Naive thymus-derived CD4-positive, alpha-beta T cell (primary cell): ENCODE measurements at places on chromosomes 2 and 18.

- DNase-seq, result no peak
These were observed 16.8 kb downstream of the TMEM17 start for GRCh38 chr2:62489162-62489561.

DNA sequence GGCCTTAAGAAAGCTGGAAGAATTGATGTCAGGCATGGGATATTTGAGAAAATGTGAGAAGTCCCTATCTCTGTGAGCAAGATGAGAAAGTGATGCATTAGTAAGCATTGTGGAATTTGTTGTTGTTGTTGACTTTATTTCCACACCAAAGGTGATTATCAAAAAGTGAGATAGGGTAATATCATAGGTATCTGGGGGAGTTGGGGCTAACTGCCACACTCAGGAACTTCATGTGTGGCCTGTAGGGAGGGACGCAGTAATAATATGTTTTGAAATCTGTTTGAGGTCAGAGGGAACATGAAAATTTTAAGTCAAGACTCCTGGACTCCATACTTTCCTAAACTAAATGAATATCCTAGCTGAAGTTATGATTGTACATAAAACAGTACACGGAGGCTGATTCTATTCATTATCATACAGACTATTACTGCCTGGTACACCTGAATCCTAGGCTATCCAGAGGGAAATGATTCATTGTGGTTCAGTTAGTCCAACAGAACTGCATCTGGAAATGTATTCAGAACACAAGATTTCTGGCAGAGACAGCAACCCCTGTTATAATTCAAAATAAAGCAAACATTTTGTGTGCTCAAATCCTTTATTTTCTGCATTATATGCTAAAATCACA is 304.8 kb downstream of the CPS1 start:
- no peak for DNase-seq

DNA sequence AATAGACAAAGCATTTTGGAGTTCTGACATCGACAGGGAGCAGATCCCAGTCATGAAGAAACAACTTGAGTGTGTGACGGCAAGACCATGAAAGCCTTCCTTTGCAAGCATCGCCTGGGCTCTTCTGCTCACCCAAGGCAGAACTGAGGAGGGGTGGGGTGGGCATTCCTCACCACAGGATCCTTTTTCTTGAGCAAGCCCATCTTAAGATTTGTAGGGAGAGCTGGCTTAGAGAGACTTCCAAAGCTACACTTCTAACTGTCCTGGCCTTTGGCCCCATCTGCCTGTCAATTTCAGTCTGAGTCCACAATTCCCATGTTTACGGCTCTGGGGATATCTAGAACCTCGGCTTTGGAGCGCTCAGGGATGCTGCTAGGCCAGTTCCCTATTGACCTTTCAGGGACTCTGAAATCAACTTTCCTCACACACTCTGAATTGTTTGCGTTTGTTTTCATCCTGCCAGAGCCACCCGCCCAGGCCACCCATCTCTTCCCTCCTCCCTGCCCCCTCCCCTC is 3.7 kb downstream of the KLHL14 start:
- DNase-seq, result no peak

GRCh38 chr2:112811841-112812306 is 24.7 kb downstream of the IL1B start:
- DNase-seq, result no peak

DNA sequence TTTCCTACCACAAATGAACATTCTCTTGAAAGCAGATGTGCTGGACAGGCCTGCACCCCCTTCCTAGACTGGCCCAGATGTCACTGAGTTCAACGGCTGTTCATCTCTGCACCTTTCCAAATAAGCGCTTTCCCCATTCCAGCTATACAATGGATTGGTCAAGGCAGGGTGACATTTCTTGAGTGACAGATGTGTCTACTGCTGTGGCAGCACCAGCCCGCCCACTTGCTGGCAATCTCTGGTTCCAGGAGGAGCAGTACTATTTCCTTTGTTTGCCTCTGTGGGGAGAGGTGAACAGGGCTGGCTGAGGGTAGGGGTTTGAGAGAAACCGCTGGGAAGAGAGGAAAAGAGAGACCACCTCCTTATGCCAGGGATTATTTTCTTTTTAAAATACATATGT is 269.5 kb upstream of the POU3F3 start:
- no peak for DNase-seq

- DNase-seq, result no peak
These were observed 447.6 kb upstream of the POU3F3 start for GRCh38 chr2:104406261-104406726.

- no peak for DNase-seq
These were observed 28.6 kb upstream of the SLC35F5 start for GRCh38 chr2:113784823-113785744.

DNA sequence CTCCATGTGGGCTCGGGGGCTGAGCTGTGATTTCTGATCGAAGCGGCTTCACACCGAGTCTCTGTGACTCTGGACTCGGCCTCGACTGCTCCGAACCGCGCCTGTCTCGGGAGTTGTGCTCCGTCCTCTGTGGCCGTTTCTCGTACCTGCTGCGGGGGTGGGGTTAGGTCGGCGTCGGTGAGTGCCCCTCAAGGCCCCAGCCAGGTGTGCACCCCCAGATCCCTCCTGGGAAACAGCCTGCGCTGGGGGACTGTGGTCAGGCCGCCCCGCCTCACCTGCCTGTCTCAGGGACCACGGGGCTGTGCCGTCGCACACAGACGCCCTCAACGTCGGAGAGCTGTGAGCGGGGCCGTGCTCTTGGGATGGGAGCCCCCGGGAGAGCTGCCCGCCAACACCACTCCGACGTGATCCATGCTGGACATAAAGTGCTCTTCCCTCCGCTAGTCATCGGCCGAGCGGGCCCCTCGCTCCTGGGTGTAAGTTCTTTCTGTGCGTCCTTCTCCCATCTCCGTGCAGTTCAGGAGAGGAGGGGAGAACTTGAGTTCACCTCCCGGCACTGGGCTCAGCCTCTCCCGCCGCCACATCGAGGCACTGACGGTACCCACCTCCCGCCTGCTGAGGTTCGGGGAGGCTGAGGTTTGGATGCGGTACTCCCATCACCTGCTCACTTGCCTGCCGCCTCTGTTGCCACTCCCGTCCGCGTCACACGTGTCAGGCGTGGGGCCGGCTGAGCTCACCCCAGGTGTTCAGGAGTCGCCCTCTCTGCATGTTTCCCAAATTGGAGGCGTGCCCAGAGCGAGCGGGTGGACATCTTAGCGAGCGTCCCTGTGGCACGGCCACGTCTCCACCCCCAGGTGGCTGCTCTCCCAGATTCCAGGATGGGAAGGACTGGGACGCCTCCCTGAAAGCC is 55.7 kb downstream of the CTDP1 start:
- no peak for DNase-seq

DNA sequence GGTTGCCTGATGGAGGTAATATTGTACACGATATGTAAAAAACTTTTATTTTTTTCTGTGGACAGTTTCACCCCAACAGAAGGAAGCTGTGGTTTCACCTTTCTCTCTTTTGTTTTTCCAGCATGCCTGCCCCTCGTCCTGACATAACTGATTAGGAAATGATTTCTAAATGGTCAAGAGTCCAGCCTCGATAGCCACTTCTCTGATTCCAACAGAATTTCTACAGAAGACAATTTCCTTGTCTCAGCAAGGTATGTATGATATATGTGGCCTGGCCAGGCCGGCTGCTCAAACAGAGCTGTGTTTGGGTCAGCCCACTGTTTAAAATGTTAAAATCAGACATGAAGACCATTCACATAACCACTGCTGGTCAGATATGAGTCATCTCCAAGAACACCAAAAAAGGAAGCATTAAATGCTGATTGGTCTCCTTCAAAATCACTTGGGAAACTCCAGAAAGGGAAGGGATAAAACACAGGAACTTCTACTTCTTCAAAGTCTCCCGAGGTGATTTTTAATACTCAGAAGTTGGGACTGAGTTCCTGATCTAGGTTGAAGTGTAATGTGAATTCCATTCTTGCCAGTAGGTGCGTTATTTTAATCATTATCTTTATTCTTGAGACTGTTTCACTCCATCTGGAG is 22.3 kb downstream of the ATP8B1 start:
- no peak for DNase-seq

- no peak for DNase-seq
These were observed 92.2 kb upstream of the MBOAT2 start for GRCh38 chr2:9095690-9096089.

DNA sequence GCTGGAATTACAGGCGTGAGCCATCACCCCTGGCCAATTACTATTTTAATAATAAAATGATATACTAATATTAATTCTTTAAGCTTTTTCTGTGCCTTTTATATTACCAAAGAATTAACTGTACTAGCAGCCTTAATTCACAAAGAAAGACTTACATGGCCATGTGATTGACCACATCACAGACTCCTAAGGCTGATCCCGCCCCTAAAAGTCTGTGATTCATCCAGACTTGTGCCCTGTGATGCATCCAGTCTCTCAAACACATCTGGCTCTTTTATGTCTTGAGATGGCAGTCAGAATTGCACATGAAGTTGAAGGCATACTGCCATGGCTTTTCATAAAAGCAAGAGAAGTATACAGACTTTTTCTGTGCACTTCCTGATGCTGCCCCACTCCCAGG is 91.7 kb downstream of the DTNA start:
- DNase-seq, result no peak

DNA sequence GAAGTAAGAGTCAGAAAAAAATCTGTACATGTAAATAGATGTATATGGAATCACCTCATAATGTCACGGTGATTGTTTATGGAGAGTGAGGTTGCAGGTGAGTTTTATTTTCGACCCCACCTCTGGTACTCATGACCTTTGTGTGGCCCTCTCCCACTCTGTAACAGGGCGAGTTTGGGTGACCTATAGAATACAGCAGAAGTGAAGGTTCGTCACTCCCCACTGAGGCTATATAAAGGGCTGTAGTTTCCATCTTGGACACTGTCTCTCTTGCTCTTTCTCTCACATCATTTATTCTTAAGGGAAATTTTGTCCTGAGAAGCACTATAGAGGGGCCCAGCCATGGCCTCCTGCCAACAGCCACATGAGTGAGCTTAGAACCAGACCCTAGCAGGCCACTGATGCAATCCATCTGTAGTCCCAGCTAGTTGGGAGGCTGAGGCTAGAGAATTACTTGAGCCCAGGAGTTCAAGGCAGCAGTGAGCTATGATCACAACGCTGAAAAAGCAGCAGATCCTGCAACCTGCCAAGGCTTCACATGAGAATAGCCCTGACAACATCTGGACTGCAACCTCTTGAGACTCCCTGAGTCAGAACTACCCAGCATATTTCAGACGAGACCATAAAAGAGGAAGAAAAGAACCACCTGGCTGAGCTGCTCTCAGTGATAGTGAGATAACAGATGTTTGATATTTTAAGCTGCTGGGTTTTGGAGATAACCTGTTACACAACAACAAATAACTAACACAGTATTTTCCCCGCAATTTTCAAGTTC is 74.3 kb upstream of the SLC1A4 start:
- no peak for DNase-seq

DNA sequence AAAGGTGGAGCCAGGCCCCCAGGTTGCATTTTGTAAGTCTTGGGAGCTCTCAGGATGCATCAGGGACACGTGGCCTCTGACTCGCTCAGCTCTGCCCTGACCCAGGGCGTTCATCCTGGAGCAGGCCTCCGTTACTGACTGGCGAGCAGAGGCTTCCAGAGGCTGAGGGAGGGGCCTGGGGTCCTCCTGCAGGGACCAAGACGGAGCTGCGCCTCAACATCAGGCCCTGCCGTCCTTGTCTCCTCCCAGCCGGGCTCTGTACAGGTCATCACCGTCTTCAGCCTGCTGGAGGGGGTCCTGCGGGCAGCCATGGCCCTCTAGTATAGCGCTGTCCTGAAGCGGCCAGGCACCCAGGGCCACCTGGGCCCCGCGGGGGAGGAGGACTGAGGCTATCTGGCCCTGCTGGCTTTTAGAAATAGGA is 10.2 kb upstream of the ALPP start:
- DNase-seq, result no peak

GRCh38 chr2:42168459-42169099 is 574 bp upstream of the EML4 start:
- no peak for DNase-seq

DNA sequence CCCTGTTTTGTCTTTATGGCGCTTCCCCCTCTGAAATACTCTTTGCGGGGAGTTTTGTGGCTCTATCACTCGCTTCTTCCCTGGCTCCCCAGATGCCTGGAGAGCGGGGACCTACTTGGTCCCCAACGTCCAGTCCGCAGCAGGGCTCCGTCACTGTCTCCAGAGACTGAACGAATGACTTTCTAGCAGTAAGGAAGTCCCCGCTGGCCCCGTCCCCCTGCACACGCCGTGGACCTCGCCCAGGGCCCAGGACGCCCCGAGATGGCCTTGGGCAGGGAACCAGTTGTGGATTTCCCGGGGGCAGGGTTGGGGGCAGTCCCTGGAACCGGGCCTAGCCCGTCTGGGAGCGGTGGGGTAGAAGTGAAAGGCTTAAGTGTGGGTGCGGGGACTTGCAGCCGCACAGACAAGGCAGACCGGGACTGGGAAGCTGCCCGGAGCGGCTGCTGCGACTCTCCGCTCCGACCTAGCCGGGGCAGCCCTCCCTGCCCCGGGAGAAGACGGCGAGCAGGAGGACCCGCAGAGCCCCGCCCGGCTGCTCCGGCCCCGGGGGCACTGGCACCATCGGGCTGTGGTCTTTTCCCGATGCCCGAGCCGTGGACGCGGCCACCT is 821 bp upstream of the EPHA4 start:
- no peak for DNase-seq

DNA sequence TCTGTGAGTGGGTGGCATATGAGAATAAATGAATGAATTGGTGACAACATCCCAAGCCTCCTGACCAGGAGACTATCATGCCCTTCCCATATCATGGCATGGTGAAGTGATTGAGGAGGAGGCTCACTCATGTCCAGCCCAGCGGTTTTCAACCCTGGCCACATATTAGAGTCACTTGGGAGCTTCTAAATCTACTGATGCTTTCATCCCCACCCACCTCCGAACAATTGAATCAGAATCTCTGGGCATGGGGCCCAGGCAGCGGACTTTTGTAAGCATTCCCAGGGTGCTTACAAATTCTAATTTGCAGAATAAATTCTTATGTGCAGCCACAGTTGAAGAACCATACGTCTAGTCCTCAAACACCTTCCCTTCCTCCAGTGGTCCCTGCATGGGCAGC is 81.7 kb upstream of the SEC11C start:
- no peak for DNase-seq

DNA sequence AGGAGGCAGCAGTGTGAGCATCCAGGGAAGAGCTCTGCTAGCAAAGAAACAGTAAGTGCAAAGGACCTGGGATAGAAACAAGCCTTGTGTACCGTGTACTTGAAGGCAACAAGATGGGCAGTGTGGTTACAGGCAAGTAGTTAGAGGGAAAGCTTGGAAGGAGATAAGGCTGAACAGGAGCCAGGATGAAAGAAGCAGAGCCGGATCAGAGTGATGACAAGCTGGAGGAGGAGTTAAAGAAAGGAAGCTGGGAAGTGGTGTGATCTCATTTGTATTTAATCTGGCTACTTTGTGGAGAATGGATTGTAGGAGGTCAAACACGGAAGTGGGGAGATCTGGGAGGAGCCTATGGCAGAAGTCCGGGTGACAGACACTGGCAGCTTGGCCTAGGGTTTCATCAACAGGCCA is 44.7 kb upstream of the VPS54 start:
- DNase-seq, result no peak

DNA sequence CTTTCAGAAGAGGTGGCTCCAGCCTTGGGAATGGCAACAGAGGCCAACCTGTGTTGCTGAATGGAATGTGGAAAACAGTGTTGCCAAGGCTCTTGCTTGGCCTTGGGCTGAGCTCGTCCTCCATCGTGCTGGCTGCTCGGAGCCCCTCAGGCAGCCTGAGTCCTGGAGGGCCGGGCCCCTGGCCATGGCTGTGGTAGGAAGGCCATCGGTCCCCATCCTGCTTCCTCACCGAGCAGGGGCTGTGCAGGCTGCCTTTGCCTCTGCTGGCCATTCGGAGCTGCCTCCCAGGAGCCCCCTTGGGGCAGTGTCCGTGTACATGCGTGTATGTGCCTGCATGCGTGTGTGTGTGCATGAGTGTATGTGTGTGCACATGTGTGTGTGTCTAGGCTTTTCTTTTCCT is 178.2 kb downstream of the KLHL29 start:
- DNase-seq, result no peak
